ENCODE measurements at places on chromosomes 4 and X. TPM values are rescaled to one million over a fixed set of nuclear protein-coding genes. Genes with fewer than 3 reads are reported as not detected.

The CNKSR2 gene
- 1.2 TPM for total RNA-seq

The ATP1B4 gene
- total RNA-seq = not detected

The MAGEA10 gene
- not detected for total RNA-seq

The C4orf46 gene
- 12.7 TPM for total RNA-seq

The LAMTOR3 gene
- 42.0 TPM for total RNA-seq

The ENPP6 gene
- not detected for total RNA-seq

The ANXA10 gene
- total RNA-seq = 1.1 TPM

The MSL3 gene
- 26.4 TPM for total RNA-seq

The NPY5R gene
- total RNA-seq = not detected

The TMEM255A gene
- total RNA-seq = under 0.01 TPM

The SMIM10L2A gene
- total RNA-seq = under 0.01 TPM

The RBMXL3 gene
- not detected for total RNA-seq

The PNMA5 gene
- total RNA-seq = not detected

The PDLIM3 gene
- 1.8 TPM for total RNA-seq

The COL25A1 gene
- total RNA-seq = 1.4 TPM

The BEX4 gene
- total RNA-seq = 13.0 TPM

The KLB gene
- not detected for total RNA-seq

The AMER1 gene
- 2.5 TPM for total RNA-seq

The ZAR1 gene
- not detected for total RNA-seq

The WWC2 gene
- 35.1 TPM for total RNA-seq

The GPAT3 gene
- total RNA-seq = 0.36 TPM
